ENCODE measurements at places on chromosomes 16 and 17.

GRCh38 chr17:78719630-78720298 lies 62.3 kb downstream of the CYTH1 start:
- no peak for DNase-seq

DNA sequence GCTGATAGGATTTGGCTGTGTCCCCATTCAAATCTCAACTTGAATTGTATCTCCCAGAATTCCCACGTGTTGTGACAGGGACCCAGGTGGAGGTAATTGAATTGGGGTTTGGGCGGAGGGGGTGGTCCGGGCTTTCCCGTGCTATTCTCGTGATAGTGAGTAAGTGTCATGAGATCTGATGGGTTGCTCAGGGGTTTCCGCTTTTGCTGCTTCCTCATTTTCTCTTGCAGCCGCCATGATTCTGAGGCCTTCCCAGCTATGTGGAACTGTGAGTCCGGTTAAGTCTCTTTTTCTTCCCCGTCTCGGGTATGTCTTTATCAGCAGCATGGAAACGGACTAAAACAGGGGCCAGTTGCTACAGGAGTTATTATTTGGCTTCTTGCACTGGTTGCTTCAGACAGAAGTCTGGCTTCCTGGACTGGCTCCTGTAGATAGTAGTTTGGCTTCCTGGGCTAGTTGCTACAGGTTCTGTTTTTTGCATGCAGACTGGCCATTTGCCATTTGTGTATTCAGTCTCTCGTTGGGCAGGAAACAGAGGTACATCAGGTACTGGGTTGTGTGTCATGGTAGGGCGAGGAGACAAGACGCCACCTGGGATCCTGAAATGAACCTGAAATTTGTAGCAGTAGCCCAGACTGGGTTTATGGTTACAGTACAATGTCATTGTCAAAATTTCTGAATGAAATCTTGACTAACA lies 32.6 kb downstream of the CNTNAP4 start:
- no peak for DNase-seq

GRCh38 chr16:85857406-85857805 lies 41.6 kb upstream of the IRF8 start:
- no peak for DNase-seq

GRCh38 chr17:1496869-1497268 lies 4.4 kb upstream of the MYO1C start:
- no peak for DNase-seq

DNA sequence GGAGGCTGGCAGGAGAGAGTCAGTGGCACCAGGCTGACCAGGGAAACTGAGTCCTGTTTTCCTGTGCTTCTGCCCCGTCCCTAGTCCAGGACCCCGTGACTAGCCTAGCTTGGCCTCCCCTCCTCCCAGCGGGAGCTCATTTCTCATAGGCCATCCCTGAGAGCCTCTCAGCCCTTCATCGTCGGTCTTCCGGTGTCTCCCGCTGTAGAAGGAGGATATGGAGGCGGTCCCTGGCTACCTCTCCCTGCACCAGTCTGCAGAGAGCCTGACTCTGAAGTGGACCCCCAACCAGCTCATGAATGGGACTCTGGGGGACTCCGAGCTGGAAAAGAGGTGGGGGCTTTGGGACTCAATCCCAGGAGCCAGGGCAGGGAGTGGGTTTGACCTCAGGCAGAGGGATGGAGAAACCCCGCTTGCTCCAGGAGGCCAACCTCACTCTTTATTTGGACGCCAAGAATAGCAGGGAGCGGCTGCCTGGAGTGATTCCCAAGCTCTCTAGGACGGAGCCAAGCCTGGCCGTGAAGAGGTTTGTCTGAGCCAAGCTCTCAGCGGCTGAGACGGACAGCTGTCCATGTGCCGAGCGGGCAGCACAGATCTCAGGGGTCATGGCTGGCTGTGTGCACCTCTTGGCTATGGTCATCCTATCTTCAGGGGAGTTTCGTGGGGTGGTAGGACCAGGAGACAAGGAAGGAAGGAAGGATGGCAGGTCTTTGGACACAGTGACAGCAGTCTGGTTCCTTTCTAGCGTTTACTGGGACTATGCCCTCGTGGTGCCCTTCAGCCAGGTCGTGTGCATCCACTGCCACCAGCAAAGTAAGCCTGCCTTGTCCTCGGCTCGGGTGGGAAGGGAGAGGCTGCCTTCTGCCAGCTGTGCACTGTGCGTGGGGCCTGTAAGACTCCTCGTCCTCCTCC lies 26.8 kb downstream of the SGSM2 start:
- no peak for DNase-seq

- DNase-seq, result peak; percentile 57
Measured at GRCh38 chr16:61814726-61815347, 221.4 kb downstream of the CDH8 start.

DNA sequence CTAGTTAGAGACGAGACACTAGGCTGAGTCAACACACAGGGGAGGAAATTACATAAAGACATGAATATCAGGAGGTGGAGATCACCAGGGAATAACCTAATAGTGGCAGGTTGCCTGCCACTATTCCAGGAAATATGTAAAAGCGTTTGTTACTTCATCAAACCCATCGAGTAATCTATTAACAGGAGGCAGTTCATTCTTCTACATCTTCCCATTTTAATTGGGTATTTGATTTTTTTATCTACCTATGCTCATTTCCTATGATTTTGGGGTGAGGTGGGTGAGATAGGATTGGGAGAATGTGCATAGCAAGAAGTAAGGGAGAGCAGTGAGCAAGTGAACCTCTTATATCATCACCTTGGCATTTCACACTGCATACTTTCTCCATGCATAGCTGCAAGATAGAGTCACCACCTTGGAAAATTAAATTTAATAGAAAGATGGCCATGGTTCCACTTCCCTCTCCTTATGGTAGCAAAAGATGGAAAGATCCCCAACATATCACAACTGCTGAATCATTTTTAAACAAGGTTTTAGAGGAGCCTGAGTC lies 312.2 kb downstream of the TMEM114 start:
- no peak for DNase-seq

GRCh38 chr17:47907932-47908562 lies 12.0 kb downstream of the SP2 start:
- DNase-seq, result no peak

DNA sequence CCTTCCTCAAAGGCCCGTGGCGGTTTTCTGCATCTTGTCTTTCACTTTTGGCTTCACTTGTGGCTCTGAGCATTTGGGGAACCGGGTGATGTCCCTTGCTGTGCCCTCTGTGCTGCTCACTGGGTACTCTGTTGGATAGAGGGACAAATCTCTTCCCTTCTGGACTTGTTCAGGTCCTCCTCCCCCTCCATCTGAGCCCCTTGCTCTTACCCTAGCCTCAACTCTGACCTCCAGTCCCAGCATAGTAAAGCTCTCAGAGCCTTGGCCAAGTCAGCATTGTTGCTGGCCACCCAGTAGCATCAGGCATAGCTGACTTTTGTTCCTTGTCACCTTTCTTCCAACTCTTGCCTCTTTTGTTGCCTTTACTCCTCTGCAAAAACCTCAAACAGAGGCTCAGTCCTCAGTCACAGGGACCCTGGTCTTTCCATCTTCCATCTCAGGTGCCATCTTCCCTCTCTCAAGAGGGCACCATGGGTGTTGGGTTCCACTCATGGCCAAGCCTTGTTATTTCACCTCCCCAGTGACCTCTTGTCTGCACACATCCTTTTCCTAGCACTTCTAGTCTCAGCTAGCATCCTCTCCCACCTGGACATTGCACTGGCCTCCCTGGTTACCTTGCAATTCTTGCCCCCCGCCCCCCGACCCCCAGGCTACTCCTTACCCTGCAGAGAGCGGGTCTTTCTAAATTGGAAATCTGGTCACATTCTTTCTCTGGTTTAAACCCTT lies 393 bp upstream of the PSMB10 start:
- DNase-seq, result no peak

GRCh38 chr17:17877529-17878358 lies 41.0 kb upstream of the SREBF1 start:
- peak; percentile 97 for DNase-seq

DNA sequence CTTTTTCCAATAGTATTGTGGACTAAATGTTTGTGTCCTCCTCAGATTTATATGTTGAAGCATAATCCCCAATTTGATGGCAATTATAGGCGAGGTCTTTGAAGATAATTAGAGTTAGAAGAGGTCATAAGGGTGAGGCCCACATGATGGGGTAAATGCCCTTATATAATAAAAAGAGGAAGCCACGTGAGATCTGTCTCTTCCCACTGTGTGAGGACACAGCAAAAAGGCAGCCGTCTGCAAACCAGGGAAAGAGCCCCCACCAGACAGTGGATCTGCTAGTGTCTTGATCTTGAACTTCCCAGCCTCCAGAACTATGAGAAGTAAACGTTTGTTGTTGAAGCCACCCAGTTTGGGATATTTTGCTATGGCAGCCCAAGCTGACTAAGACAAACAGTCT lies 76.0 kb downstream of the LYRM1 start:
- DNase-seq, result no peak

DNA sequence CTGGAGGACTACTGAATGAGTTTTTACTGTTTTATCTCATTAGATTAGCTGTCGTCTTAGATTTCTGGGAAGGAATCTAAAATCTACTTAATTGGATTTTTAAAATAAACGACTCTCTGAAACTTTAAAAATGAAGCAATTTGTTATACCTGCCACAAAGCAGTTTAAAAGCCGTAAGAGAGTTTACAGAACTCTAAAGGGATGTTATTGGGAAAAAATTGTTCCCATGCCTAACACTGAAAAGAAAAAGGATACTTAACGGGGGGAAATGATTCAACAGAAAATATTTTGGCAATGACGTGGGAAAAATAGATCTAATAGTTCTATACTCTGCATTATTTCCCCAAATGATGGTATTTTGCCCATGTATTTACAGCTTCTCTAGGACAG lies 27.0 kb downstream of the ARHGAP17 start:
- DNase-seq, result peak; percentile 66

- DNase-seq, result no peak
Measured at GRCh38 chr16:47999595-47999994, 156.2 kb downstream of the ABCC12 start.

DNA sequence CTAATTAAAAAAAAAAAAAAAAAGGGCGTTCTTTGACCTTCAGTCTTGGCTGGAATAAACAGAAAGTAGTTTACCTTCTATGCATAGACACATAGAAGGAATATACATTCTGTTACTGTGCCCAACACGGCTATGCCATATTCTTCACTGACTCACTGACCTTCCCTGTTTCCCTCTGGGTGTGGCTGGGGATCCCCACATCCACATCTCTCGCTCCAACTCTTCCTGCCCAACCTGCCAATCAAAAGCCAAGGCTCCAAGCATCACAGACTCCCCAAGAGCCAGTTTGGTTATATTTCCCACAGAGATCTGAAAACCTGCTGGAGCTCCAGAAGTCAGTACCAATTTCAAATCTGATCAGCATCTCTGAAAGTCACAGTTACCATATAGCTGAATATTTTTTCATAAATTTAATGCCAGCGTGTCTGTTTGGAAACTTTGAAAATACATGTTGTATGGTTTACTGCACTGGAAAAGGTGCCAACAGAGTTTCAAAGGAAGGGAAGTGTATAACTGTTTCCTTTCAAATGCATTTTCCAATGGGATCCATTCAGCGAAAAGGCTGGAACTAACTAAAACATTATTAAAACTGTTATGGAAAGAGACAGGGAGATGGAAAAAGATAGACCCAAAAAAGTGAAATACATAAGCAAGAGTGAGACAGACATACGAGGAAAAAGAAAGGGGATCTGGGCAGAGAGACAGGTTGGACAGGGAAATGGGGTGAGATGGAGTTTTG lies 91.8 kb downstream of the SMG6 start:
- no peak for DNase-seq

GRCh38 chr17:82926081-82926480 lies 86.3 kb upstream of the ZNF750 start:
- no peak for DNase-seq

DNA sequence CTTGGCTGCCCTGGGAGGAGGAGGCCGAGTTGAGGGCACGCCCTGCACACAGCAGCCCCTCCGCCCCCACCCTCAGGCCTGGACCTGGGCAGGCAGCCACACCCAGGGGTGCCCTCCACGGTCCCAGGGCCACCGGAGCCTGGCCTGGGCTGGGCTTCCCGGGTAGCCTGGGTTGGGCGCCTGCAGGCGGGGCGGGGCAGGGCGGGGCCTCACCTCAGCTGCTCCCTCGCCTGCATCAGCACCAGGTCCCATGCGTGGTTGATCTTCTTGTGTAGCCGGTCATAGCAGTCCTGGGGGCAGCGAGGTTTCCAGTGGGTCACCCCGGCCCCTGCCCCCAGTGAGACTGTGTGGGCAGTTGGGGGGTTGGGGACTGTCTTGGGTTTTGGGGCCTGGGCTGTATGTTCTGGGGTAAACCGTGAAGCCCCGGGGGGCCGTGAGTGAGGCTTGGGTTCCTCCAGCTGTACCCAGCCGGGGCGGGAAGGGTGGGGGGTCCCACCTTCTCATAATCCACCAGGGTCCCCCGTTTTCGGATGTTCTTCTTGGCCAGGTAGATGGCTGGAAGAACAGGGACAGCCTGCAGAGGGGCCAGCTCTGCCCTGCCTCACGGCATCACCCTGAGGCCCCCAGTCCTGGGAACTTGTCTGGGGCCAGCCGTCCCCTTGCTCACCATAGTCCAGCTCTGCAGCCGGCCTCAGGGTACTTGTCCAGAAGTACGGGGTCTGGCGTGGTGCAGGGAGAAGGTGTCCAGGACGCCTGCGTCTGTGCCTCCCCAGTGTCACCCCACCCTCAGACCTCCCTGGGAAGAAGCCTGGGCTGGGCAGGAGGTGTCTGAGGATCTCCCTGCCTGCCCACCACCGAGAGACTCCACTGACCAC lies 2.0 kb downstream of the RGS11 start:
- no peak for DNase-seq

- DNase-seq, result no peak
Measured at GRCh38 chr17:4777969-4778760, 6.5 kb downstream of the TM4SF5 start.

DNA sequence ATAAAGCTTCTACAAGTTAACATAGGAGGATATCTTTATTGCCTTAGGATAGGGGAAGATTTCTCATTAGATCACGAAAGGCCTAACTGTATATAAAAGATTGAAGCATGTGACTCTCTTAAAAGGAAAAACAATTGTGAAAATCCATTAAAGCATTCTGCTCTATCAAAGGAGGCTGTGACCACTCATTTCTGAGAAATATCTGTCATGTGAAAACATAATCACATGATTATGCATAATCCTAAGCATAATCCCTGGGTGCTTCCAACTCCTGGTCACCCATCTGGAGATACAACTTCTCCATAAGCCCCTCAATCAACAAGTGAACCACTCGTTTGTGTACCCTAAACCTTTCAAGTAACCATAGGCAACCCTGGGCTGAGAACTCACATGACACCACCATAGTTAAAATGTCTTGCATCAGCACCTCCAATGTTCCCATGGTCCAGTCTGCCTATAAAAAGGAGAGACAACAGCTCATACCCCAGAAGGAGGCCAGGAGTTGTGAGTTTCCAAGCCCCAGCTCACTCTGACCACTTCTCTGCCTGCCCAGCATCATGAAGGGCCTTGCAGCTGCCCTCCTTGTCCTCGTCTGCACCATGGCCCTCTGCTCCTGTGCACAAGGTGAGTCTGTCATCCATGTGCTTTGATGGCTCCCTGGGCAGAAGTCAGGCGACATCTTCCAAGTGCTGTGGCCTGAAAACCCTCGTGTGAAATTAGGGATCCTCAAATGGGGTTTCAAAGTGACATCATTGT lies at the start of gene CCL18:
TSS of gene CCL18 (plus strand) at position 487 of the 756 bp plus-strand sequence. CDS start at position 558, 71 bp downstream.
- DNase-seq, result no peak

GRCh38 chr17:3636908-3637373 lies 381 bp downstream of the CTNS start:
- DNase-seq, result no peak

GRCh38 chr17:9643611-9644010 lies 1.7 kb upstream of the USP43 start:
- DNase-seq, result peak; percentile 38

Measured in fibroblast of skin of scalp (primary cell).